ENCODE measurements at places on chromosomes 16 and 17. TPM values are rescaled to one million over a fixed set of nuclear protein-coding genes. Genes with fewer than 3 reads are reported as not detected.

Gene RCVRN
- polyA plus RNA-seq: 0.80 TPM

DNA sequence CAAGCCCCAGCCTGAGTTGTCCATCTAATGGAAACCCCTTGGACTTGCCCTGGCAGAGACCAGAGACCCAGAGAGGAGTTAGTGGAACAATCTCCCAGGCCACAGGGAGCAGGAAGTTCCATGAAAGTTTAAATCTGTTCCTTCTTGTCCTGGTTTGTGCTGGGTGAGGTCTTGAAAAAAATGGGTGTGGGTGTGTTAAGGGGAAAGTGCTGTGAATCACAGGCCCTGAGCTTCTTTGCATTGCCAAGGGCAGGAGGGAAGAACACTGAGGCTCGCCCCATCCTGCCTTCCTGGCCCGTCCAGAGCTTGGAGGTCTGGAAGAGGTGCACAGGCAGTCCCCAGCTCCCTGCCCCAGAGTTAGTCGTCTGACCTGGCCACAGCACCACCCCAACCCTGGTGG lies 2.3 kb downstream of the ADORA2B start:
- DNase-seq: no peak
- H3K36me3 ChIP-seq: no peaks in the 10 kb centered on the region
- peaks cover 11% of the 10 kb centered on the region for H3K4me1 ChIP-seq
- H3K4me3 ChIP-seq: no peak overlapping the region
- no peak overlapping the region for H3K27ac ChIP-seq

Gene MYH3
- 0.62 TPM for polyA plus RNA-seq

GRCh38 chr17:27625856-27626255 lies 5.1 kb upstream of the LGALS9 start:
- no peak overlapping the region for H3K27ac ChIP-seq
- no peak overlapping the region for H3K4me3 ChIP-seq
- no peaks in the 10 kb centered on the region for H3K4me1 ChIP-seq
- DNase-seq: no peak
- no peaks in the 10 kb centered on the region for H3K27me3 ChIP-seq
- H3K36me3 ChIP-seq: peaks cover 34% of the 10 kb centered on the region

- peaks cover 53% of the 10 kb centered on the region for H3K4me1 ChIP-seq
- H3K27me3 ChIP-seq: no peaks in the 10 kb centered on the region
- H3K27ac ChIP-seq: no peak overlapping the region
- H3K36me3 ChIP-seq: no peaks in the 10 kb centered on the region
- DNase-seq: no peak
- H3K4me3 ChIP-seq: no peak overlapping the region
Observed at GRCh38 chr17:75364078-75364477, 41.4 kb downstream of the GRB2 start.

- no peaks in the 10 kb centered on the region for H3K36me3 ChIP-seq
- H3K27me3 ChIP-seq: no peaks in the 10 kb centered on the region
- H3K4me3 ChIP-seq: no peak overlapping the region
- no peak for DNase-seq
Observed at GRCh38 chr16:68980695-68981315, 124.6 kb upstream of the HAS3 start.

Gene FBXO47
- not detected for polyA plus RNA-seq

DNA sequence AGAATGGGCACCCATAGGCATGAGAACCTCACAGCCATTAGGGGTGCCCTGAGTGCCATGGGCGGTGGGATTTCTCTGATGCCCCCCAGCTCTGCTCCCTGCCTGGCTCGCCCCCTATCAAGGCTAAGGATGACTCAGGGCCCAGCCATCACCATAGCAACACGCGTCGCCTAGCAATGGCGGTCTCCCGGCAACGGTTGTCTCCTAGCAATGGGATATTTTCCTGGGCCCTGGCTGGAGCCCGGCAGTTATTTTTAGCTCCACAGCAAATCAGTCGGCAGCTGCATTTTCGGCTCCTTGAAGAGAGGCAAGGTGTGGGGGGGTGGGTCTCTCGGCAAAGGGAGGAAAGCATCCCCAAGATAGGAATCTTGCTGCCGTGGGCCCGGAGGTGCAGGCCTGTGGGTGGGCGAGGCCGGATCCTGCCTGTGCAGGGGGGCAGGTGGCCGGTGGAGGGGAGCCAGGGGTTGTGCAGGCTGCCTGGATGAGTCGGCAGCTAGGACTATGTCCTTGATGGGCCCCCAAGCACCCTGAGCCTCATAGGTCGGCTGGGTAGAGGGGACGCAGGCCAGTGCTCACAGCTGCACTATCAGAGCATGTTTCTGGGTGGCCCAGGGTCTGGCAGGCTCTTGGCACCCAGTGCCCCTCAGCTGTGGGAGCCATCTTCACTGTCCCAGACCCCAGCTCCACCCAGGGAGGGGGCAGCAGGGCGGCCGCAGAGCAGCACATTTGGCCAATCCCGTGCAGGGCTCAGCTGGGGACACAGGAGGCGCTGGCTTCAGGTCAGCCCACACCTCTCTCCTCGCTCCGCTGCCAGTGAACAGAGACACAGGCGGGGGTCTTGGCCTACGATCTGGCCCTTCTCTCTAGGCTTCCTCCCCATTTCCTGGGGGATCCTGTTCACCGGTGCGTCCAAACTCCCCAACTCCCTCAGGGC lies 4.2 kb upstream of the FBXL16 start:
- peaks cover 11% of the 10 kb centered on the region for H3K4me1 ChIP-seq
- H3K4me3 ChIP-seq: no peak overlapping the region
- DNase-seq: peak; percentile 77
- peaks cover 25% of the 10 kb centered on the region for H3K27me3 ChIP-seq

- H3K36me3 ChIP-seq: no peaks in the 10 kb centered on the region
- no peaks in the 10 kb centered on the region for H3K27me3 ChIP-seq
- no peak overlapping the region for H3K27ac ChIP-seq
- no peaks in the 10 kb centered on the region for H3K4me1 ChIP-seq
- no peak overlapping the region for H3K4me3 ChIP-seq
- no peak for DNase-seq
Observed at GRCh38 chr17:79231766-79232287, 157.2 kb downstream of the ENGASE start.

Gene CDH1
- polyA plus RNA-seq: 0.40 TPM

Gene SLC47A2
- not detected for polyA plus RNA-seq

- DNase-seq: peak; percentile 40
- H3K36me3 ChIP-seq: no peaks in the 10 kb centered on the region
- H3K4me3 ChIP-seq: no peak overlapping the region
- H3K27me3 ChIP-seq: no peaks in the 10 kb centered on the region
- H3K27ac ChIP-seq: no peak overlapping the region
Observed at GRCh38 chr16:80803339-80804055, 901 bp downstream of the CDYL2 start.

DNA sequence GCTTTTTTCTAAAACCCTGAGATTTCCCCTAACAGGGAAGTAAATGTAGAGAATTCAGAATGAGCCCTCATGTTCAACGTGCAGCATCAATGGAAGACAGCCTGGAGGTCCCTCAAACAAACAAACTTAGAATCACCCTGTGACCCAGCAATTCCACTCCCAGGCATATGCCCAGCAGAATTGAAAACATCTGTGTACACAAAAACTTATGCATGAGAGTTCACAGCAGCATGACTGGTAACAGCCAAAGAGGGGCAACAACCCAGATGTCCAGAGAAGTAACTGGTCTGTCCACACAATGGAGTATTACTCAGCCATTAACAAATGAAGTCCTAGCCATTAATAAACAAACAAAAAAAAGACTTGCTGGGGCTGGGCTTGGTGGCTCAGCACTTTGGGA lies 252.7 kb downstream of the PARN start:
- H3K36me3 ChIP-seq: no peaks in the 10 kb centered on the region
- H3K27ac ChIP-seq: no peak overlapping the region
- no peaks in the 10 kb centered on the region for H3K4me1 ChIP-seq
- no peaks in the 10 kb centered on the region for H3K27me3 ChIP-seq
- H3K4me3 ChIP-seq: no peak overlapping the region
- DNase-seq: no peak

GRCh38 chr17:82444284-82444893 lies 6.2 kb downstream of the CYBC1 start:
- no peaks in the 10 kb centered on the region for H3K36me3 ChIP-seq
- H3K4me1 ChIP-seq: peaks cover 20% of the 10 kb centered on the region
- peak overlapping the region; percentile 76 for H3K27ac ChIP-seq

DNA sequence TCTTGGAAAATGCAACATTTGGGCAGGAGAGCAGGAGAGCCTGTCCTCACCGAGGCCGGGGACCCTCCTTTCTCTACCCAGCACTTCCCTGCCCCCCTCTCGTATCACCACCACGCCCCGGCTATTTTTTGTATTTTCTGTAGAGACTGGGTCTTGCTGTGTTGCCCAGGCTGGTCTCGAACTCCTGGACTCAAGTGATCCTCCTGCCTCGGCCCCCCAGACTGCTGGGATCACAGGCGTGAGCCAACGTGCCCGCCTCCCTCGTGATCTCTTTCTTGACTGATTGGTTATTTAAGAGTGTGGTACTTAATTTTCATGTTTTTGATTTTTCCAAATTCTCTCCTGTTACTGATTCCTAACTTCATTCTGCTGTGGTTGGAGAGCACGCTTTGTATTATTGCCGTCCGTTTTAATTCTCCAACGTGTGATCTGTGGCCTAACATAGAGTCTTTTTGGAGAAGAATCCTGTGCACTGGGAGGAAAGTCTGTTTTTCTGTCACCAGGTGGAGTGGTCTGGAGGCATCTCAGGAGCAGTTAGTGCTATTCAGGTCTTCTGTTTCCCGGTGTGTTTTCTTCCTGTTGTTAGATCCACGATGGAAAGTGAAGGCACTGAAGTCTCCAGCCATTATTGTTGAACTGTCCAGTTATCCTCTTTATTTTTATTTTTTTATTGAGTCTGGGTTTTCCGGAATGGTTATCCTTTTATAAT lies 40.4 kb downstream of the ZNF778 start:
- peaks cover 11% of the 10 kb centered on the region for H3K4me1 ChIP-seq
- H3K4me3 ChIP-seq: no peak overlapping the region
- H3K36me3 ChIP-seq: no peaks in the 10 kb centered on the region
- no peaks in the 10 kb centered on the region for H3K27me3 ChIP-seq
- no peak for DNase-seq

Gene BIRC5
- polyA plus RNA-seq: 0.32 TPM

GRCh38 chr17:21296097-21297025 lies 11.8 kb downstream of the MAP2K3 start:
- peaks cover 6% of the 10 kb centered on the region for H3K4me1 ChIP-seq
- H3K27ac ChIP-seq: peak overlapping the region; percentile 39
- no peak for DNase-seq
- H3K27me3 ChIP-seq: no peaks in the 10 kb centered on the region

DNA sequence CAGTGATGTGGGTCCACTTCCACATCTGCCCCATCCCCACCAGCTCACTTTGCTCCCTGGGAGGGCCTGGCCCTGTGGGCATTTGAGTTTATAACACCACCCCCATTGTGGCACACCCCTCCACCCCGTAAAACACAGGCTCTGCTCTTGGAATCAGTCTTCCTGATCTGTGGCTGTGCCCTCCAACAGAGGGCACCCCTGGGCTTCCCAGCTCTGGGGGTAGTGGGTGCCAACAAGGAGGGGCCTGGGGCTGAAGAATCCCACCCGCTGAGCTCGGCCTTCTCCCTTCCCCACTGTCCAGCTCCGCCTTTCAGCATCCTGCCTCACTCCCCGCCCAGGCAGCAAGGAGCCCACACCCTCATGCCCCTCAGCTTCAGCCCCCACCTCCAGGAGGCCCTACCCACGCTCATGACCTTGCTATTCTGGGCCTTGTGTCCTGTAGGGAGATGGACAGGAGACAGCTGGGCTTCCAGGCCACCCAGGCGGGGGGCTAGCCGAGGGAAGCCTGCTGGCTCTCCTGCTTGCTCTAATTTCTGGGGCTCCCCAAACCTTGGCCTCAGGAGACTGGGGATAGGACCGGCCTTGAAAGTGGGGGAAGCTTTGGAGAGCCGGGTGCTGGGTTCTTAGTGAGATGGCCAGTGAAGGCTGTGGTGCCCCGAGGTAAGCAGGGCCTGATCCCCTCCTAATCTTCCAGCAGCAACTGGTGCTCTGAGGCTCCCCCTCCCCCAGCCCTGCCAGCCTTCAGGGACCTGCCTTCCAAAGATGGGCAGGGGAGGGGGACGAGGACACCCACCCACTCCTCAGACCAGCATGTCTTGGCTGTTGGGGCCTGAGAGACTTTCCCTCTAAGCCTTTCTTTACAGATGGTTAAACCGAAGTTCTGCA lies 2.9 kb upstream of the ATP2A1 start:
- no peak overlapping the region for H3K27ac ChIP-seq
- no peak overlapping the region for H3K4me3 ChIP-seq
- DNase-seq: no peak

DNA sequence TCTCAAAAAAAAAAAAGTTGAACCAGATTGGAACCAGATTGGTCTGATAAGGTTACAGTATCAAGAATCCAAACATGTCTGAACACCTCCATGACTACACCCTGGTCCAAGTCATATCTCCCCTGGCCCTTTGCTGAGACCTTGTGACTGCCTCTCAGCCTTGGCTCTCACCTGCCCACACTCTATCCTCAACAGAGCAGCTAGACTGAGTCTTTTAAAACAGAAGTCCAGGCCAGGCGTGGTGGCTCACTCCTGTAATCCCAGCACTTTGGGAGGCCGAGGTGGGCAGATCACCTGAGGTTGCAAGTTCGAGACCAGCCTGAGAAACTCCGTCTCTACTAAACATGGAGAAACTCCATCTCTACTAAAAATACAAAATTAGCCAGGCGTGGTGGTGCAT lies 91.7 kb downstream of the AIPL1 start:
- H3K27ac ChIP-seq: no peak overlapping the region
- no peak for DNase-seq
- H3K4me1 ChIP-seq: no peaks in the 10 kb centered on the region
- no peak overlapping the region for H3K4me3 ChIP-seq
- no peaks in the 10 kb centered on the region for H3K27me3 ChIP-seq

Gene PLCG2
- 5.1 TPM for polyA plus RNA-seq

DNA sequence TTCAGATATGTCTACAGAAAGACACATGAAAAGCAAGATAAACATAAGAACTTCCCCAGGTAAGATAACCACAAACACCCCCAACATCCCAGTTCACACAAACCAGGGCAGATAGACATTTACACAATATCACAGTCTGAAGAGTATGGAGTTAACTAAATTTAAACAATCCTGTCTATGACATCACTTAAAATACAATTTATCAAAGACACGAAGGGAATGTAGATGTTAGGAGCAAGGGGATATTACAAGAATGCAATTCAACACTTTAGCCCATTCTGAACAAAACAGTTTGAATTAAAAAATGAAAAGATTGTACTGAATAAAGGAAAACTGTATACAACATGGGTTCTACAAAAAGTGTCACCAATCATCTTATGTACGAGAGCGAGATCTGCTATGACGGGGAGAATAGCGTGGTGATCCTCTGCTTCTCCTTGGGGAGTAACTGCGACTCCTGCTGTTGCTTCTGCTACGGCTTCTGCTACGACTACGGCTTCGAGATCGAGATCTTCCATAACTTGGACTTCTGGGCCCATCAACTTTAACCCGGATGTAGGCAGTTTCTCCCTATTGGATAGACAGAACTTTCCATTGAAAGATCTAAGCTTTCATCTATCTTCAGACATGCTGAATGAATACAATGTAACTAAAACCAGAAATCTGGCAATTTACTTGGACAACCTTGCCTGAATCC lies 1.9 kb downstream of the SRSF1 start:
- H3K36me3 ChIP-seq: peaks cover 48% of the 10 kb centered on the region
- H3K27ac ChIP-seq: no peak overlapping the region
- H3K4me1 ChIP-seq: peaks cover 12% of the 10 kb centered on the region
- H3K4me3 ChIP-seq: no peak overlapping the region

Gene APPBP2
- polyA plus RNA-seq: 5.5 TPM

- no peak overlapping the region for H3K4me3 ChIP-seq
- H3K4me1 ChIP-seq: no peaks in the 10 kb centered on the region
- DNase-seq: no peak
- H3K27ac ChIP-seq: no peak overlapping the region
- no peaks in the 10 kb centered on the region for H3K27me3 ChIP-seq
Observed at GRCh38 chr16:87410530-87410929, 18.4 kb downstream of the MAP1LC3B start.
